ENCODE measurements at places on chromosomes 7 and 10.

DNA sequence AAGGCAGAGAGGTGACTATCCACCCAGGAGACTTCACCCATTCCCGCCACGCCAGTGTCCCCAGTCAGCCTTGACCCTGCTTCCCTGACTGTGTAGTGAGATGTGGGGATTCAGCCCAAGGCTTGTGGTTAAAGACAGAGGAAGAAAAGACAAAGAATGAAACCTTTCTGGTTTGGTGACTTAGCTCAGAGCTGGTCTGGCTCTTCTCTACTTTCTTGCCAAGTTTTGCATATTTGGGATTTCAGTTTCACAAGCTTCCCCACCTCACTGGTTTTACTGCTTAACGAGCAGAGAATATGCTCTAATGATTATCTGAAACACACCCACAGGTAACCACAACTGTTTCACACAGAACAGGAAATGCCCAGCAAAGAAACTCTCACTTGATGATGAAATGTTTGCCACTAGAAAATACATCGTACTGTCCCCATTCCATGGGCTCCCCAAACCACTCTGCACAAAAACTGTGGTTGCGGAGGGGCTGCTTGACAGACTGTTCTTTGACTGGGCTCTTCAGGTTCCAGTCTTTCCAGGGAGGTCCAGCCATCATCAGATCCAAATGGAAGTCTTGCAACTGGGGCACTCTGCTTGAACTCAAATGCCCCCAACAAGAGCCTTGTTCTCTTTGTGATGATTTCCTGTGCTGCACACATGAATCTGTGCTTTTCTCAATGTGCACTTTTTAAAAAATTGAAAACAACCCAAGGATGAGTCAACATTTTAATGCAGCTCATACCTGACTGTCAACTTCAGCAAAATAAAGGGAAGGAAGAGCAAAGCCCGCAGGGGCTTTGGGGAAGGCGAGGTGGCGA lies 95.5 kb downstream of the CTBP2 start:
- peak; percentile 18 for DNase-seq

GRCh38 chr10:71004176-71005075 lies 116.1 kb upstream of the PCBD1 start:
- DNase-seq: no peak

DNA sequence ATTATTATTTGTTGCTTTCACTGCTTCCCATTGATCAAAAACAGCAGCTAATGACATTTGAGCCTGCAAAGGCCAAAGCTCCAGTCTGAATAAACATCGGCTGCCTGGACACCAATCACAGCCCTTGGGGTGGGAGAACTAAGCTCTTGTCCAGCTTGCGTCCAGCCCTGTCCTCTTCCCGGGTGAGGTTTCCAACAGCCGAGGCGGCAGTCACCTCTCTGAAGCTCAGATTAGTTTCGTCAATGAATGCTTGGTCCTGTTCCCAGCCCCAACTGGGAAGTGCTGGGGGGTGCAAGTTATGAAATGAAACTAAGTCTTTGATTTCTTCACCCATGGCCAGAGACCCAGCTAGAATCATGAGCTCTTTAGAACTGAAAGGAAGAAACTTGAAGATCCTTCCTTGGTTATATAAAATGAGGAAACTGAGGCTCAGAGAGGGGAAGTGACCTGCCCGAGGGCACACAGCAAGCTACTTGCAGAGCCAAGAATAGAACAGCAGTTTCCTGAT lies 114.0 kb upstream of the TCF7L2 start:
- DNase-seq: no peak

DNA sequence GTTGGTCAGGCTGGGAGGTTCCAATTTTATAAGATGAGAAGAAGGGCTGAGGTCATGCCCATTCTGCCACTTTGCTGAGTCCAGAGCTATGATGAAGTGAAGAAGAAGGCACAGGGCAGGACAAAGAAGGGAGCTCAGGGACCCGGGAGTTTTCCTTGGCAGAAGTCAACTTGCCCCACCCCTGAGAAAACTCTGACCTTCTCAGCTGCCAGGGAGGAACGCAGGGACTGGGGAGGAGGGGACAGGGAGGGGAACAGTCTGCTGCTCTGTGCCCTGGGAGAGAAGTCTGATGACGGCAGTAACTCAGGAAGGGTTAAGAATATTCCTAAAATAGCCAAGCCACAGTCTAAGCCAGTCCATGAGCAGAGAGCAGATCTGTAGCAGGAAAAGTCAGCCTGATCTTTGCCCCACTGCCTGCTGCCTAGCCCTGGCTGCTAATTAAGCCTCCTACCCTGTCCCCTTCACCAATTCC lies 11.7 kb downstream of the ADIRF start:
- no peak for DNase-seq

DNA sequence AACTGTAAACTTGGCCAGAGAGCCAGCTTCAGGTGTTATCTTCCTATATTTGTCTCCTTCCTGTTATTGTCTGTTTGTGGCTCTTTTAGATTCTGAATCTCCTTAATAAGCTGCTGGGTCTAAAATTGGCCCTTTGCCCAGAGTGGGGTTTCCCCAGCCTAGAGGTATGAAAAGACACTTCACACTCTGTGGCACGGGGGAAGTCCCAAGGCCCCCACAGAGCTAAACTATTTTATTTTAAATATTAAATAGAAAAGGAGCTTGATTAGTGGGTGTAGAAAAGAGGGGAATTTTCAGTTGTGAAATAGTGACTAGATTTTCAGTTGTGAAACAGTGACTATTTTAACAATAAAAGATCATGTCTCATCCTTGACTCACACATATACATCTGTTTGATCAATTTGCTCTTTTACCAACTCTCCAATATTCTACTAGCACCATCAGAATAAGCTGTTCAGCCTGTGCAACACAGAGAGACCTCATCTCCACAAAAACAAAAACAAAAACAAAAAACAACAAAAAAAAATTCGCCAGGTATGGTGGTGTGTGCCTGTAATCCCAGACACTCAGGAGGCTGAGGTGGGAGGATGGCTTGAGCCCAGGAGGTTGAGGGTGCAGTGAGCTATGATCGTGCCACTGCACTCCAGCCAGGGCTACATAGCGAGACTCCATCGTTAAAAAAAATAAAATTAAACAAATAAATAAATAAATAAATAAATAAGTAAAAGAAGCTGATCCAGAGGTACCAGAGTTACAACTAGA lies 24.9 kb upstream of the ADO start:
- peak; percentile 91 for DNase-seq

GRCh38 chr10:77313066-77313750 lies 324.4 kb downstream of the KCNMA1 start:
- no peak for DNase-seq

DNA sequence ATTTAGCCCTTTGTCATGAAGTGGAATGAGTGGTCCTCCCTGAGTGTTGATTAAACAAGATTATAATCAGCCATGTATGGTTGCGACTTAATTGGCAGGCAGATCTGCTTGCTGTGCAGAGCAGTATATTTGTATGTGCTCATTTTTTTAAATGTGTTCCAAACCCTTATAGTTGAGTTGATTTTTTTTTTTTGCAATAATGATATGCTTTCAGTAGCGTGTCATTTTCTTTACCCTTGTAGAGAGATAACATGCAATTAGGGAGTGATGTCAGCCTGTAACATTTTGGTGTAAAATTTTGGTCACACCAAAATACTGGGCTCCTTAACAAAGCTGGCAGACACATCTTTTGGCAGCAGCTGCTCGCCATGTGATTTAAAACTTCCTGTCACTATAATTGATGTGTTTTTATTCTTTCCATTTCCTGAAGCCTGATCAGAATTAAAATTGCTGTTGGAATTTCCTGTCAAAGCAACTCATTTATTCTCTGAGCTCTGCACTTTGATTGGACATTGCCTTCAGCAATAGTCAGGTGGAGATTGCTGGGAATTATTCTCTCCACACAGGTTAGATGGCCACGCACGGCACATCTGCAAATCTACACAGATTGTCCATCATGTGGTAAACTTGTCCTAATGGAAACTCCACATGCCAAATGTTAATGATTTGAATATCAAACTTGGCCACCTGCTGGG lies 125.3 kb downstream of the DYNC1I1 start:
- no peak for DNase-seq

DNA sequence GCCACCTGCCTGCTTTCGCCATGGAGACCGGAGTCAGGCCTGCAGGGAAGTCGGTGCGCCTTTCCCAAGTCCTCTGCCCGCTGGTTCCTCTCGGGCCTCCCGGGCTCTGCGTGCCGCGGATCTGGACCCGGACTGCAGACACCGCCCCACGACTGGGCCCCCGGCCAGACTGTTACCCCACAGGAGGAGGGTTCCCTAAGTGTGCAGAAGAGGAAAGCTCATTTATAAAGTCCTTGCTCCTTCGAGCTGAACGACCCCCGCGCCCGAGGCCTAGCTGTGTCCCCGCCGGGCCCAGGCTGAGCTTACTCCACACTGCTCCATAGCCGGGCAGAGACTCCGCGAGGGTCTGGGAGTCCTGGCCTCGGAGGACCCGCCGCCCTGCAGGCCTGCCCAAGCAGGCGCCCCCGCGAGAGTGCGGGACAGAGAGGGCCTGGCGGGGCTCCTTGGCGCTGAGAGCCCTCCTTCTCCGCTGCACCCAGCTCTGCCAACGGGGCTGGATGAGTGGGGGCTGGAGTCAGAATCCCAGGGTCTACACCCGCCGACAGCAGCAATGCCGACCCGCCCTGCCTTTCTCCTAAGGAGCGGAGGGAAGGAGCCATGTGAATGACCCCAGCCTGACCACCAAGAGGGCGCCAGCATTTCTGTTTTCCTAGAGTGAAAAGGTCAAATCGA lies 8.3 kb downstream of the EN2 start:
- no peak for DNase-seq

DNA sequence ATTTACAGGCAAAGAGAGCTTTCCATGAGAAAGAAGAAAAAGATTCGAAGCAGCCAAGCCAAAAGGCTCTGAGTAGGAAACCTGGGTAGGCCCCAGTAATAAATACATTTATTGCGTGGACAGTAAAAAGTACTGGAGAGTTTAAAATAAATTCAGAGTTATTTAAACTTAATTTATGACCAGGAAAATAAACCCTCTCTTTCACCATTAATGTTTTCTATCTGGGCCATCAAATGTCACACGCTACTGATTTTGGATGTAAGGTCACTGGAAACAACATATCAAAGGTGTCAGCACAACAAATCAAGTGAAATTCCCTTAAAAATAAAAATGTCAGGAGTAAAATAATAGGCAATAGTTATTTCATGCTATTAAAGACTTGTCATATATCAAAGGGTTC lies 264.0 kb downstream of the SKAP2 start:
- no peak for DNase-seq

GRCh38 chr10:123399276-123399839 lies 245.2 kb downstream of the BUB3 start:
- no peak for DNase-seq

DNA sequence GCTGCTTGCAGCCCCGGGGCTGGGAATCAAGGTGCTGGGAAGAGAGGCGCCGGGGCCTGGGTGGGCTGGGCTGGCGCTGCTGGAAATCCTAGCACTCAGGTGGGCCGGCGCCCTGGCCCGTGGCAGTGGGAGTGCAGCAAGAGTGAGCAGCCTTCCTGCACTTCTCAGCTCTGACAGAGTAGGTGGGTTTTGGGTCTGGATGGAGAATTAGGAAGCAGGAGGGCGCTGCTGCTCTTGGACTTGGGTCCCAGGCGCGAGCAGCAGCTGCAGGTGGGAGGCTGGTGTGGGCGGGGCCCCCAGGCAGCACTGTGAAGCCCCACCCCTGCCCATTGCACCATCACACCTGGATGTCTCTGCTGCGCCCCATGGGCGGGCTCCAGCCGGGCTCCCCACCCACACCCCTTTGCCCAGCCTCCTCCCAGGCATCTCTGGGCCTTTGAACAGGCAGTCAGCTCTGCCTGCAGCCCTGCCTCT lies 6.0 kb downstream of the BRI3 start:
- no peak for DNase-seq

DNA sequence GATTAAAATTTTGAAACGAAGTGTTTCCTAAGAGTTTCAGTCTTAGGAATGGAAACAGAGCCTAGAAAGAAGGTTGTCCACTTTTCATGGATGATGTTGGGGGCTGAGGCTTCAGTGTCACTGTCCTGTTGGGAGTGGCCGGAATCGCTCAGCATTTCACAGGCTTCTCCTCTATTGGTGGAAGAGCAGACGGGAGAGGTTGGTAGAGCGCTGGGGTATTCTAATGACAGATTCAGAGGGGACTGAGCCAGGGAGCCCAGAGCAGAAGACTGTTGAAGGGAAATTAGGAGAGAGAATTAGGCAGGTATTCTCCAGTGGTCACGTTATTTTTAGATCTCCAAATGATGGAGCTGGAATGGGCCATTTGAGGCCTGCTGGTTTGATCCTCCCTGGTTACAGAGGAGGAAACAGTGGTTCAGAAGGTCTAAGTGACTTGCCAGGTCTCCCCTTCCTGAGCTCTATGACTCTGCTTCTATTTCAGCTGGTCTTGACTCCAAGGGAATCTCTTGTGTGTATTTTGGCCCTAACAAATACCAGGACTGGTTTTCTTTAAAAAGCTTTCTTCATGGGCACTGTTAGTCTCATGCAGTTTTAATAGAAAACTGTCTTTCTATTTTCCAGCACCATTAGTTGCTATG lies 35.7 kb upstream of the EEPD1 start:
- no peak for DNase-seq

DNA sequence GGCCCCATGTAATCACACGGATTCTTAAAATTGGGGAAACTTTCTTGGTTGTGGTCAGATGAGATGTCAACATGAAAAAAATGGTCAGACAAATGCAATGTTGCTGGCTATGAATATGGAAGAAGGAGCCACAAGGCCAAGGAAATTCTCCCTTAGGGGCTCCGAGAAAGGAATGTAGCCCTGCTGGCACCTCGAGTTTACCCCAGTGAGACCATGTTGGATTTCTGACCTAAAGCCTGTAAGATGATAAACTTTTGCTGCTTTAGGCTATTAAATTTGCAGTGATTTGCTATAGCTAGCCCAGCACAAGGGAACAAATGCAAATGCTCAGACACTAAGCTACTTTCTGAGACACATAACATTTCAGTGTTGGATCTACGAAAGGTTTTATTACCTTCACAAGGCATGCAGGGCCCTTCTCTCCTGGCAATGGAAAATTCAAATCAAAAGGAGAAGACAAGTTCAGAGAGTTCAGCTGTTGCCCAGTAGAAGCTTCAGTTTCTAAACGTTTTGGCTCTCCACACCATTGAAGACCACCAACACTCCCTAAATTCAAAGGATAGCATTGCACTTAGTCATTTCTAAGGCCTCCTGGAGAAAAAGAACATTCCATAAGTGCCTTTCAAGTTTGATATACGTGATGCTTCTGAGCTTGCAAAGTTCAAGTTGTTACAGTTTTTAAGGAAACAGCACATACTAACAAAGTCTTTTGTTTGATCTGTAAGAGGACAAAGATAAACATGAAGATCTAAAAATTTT lies 23.4 kb downstream of the MCMBP start:
- DNase-seq: no peak

DNA sequence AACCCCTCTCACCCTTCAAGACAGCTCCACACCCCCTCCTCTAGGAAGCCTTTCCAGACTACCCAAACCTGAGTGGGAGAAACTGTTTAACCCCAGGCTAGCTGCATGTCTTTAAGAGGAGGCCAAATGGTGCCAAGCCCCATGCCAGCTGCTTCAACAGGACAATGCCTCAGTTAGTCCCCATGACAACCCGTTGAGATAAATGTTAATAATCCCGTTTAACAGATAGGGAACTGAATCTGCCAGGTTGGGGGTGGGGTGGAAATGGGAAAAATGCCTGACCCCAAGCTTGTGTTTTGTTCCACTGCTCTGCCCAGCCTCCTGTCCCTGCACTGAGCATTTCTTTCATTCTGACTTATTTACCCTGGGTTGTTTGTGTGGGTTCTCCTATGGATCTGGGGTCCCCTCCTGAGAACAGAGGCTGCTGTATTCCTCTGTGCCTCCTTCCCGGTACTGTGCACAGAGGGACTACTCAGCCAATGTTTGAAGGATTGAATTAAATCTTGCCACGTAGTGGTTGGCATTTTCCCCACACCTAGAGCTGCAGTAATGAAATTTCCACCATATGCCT lies 452.6 kb upstream of the ZMIZ1 start:
- no peak for DNase-seq

GRCh38 chr10:43906490-43906889 lies 257.8 kb upstream of the ZNF32 start:
- no peak for DNase-seq
